ENCODE measurements at places on chromosomes 5 and 9.

GRCh38 chr9:136090056-136090735 is 4.9 kb downstream of the NACC2 start:
- H3K27me3 ChIP-seq, result no peaks in the 10 kb centered on the region
- no peak overlapping the region for H3K4me3 ChIP-seq

DNA sequence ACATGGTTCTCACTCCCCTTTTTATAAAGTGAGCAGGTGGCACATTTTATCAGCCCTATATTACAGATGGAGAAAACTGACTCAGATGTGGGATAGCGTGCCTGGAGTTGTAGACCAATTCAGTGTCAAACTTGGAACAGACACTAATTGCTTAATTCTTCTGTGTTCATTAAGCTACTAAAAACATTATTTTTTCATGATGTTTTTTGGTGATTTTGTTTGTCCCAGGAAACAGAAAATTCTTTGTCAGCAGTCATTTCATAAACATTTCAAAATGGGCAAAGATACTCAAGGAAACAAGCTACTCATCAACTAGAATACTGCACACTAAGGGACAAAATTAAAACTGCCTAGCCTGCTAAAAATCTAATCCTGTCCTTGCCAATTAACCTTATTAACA is 2.2 kb downstream of the ABHD17B start:
- no peak overlapping the region for H3K4me3 ChIP-seq
- DNase-seq, result no peak
- H3K4me1 ChIP-seq, result no peaks in the 10 kb centered on the region
- H3K36me3 ChIP-seq, result no peaks in the 10 kb centered on the region
- H3K27ac ChIP-seq, result no peak overlapping the region

GRCh38 chr5:91006713-91007112 is 376.4 kb downstream of the ARRDC3 start:
- no peak overlapping the region for H3K4me3 ChIP-seq
- no peaks in the 10 kb centered on the region for H3K36me3 ChIP-seq
- no peaks in the 10 kb centered on the region for H3K27me3 ChIP-seq
- H3K4me1 ChIP-seq, result no peaks in the 10 kb centered on the region
- no peak overlapping the region for H3K27ac ChIP-seq
- no peak for DNase-seq

DNA sequence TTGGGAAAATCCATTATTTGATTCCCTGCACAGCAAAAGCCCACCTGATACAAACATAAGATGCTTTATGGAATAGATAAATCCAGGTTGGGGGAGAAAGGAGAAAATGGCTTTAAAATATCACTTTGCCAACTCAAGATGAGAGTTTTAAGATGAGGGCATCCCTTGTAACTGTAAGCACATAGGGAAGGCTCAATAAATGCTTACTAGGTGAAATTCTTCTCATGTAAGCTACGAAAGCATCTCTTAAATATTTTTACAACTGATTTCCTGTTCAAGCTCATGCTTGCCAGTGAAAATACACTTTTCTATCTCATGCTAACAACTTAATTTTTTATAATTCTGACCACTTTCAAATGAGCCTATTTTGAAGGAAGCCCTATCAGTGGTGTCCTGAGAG is 11.5 kb downstream of the CDH6 start:
- H3K36me3 ChIP-seq, result no peaks in the 10 kb centered on the region
- H3K27ac ChIP-seq, result no peak overlapping the region
- H3K4me3 ChIP-seq, result no peak overlapping the region
- no peaks in the 10 kb centered on the region for H3K4me1 ChIP-seq
- no peaks in the 10 kb centered on the region for H3K27me3 ChIP-seq
